Neural crest cell (in vitro differentiated cells): ENCODE measurements at places on chromosomes 7 and 10.
A peak's percentile ranks its signal among the peaks of the same experiment; 100 is the strongest.

DNA sequence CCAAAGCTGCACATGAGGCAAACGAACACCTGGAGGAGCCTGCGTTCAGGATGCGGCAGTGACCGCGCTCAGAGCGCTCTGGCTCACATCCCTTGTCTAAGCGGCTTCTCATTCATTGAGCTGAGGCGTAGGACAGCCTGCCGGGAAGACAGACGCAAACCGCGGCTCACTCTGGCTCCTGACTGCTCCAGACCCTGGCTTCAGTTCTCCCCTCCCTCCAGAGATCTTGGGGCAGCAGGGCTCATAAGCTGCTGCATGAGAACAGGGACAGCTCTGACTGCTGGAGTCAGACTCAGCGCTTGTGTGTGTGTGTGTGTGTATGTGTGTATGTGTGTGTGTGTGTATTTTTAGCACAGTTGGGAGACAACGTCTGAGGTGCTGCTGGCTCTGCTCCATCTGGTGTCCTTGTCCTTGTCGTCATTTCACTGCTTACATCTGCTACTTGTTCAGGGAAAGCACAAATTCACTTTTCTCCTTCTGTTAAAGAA, 15.8 kb upstream of the LYZL2 start:
- H3K27ac ChIP-seq: no peak overlapping the region
- no peak for DNase-seq
- peaks cover 16% of the 10 kb centered on the region for H3K27me3 ChIP-seq

GRCh38 chr10:71211053-71211452, 1.3 kb upstream of the UNC5B start:
- no peaks in the 10 kb centered on the region for H3K36me3 ChIP-seq
- H3K4me3 ChIP-seq: peak overlapping the region; percentile 49
- DNase-seq: no peak
- peaks cover 83% of the 10 kb centered on the region for H3K27me3 ChIP-seq

GRCh38 chr10:14451341-14451740, 120.6 kb upstream of the FRMD4A start:
- no peaks in the 10 kb centered on the region for H3K36me3 ChIP-seq
- DNase-seq: no peak
- no peaks in the 10 kb centered on the region for H3K27me3 ChIP-seq
- H3K27ac ChIP-seq: no peak overlapping the region
- H3K4me1 ChIP-seq: peaks cover 13% of the 10 kb centered on the region

DNA sequence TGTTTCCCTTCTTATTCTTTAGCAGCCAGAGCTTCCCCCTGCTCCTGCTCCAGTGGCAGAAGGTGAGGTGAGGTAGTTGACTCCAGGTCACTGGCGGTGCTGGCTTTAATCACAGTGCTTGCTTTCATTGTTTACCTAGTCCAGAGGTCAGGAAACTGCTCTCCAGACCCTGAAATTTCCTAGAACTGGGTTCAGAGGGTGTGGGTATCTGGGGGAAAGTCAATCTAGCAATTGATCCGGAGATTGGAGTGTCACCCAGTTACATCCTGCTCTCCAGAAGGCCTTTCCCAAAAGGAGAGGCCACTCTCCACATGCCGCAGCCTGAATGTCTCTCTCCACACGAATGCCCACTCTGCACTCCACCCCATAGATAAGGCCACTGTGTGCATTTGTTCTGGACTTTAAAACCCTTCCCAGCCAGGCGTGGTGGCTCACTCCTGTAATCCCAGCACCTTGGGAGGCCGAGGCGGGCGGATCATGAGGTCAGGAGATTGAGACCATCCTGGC, 2.1 kb upstream of the MBL2 start:
- H3K4me1 ChIP-seq: no peaks in the 10 kb centered on the region
- no peak overlapping the region for H3K27ac ChIP-seq
- DNase-seq: no peak
- no peak overlapping the region for H3K4me3 ChIP-seq

DNA sequence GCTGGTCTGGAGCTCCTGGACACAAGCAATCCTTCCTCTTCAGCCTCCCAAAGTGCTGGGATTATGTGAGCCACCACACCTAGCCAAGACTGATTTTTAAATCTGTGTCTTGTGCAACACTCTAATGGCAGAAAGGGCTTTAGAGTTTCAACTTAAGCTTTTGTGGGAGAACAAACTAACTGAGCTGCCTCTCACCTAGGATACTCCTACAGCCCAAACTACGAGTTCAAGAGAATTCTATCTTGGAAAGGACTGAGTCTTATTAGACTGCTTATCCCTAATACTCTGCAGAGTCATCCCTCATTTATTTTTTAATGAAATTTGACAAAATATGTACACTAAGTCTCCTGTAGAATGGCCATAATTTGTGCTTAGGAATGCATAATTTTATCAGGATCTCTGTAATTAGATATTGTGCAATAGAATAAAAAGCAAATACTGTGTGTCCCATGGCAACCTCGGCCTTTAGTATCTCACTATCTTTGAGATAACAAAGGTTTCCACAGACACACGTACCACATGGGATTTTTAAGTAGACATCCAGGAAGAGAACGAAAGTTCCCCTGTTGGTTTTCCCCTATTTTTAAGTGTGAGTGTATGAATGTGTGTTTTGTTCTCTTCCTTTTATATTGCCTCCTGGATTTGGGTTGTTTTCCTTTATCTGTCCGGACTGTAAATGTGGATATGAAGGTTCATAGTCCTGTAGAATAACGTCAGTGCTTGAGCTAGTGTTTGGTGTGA, 199.4 kb upstream of the TCF7L2 start:
- no peak for DNase-seq
- H3K27ac ChIP-seq: no peak overlapping the region
- no peaks in the 10 kb centered on the region for H3K27me3 ChIP-seq
- peaks cover 18% of the 10 kb centered on the region for H3K4me1 ChIP-seq
- H3K36me3 ChIP-seq: peaks cover 2% of the 10 kb centered on the region

GRCh38 chr10:112848228-112848627, 101.8 kb upstream of the TCF7L2 start:
- H3K4me1 ChIP-seq: peaks cover under 1% of the 10 kb centered on the region
- no peak overlapping the region for H3K27ac ChIP-seq

GRCh38 chr7:129394982-129395914, 39.0 kb upstream of the STRIP2 start:
- no peak for DNase-seq
- H3K4me3 ChIP-seq: no peak overlapping the region
- no peaks in the 10 kb centered on the region for H3K27me3 ChIP-seq
- peaks cover 5% of the 10 kb centered on the region for H3K36me3 ChIP-seq
- H3K4me1 ChIP-seq: no peaks in the 10 kb centered on the region
- no peak overlapping the region for H3K27ac ChIP-seq

- H3K27ac ChIP-seq: no peak overlapping the region
- no peak overlapping the region for H3K4me3 ChIP-seq
- no peak for DNase-seq
- H3K36me3 ChIP-seq: no peaks in the 10 kb centered on the region
- H3K4me1 ChIP-seq: peaks cover 51% of the 10 kb centered on the region
Measured at GRCh38 chr10:95475827-95476468, 85.2 kb downstream of the SORBS1 start.

GRCh38 chr7:99833289-99833877, 5.6 kb downstream of the CYP3A43 start:
- H3K4me3 ChIP-seq: no peak overlapping the region
- H3K27me3 ChIP-seq: peaks cover 15% of the 10 kb centered on the region
- no peak for DNase-seq
- no peaks in the 10 kb centered on the region for H3K4me1 ChIP-seq

DNA sequence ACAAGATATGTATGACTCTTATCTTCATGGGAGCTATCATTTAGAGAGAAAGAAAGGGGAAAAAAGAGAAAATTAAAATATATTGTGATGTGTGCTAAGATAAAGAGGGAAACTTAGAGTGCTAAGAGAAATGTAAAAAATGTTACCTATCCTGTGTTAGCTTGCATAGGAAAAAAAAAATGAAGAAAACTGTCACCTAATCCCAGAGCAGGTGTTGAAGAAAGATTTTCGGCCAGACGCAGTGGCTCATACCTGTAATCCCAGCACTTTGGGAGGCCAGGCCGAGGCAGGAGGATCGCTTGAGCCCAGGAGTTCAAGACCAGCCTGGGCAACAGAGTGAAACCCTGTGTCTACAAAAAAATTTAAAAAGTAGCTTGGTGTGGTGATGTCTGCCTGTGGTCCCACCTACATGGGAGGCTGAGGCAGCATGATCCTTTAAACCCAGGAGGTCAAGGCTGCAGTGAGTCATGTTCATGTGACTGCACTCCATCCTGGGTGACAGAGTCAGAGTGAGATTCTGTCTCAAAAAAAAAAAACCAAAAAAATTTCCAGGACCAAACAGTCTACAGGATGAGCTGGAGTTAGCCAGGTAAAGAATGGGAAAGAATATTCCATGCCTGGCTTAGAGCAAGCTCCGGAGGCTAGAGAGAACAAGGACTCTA, 2.4 kb upstream of the MKLN1 start:
- H3K36me3 ChIP-seq: peaks cover 2% of the 10 kb centered on the region
- H3K4me3 ChIP-seq: peak overlapping the region; percentile 70
- no peak for DNase-seq
- no peaks in the 10 kb centered on the region for H3K27me3 ChIP-seq
- peaks cover 34% of the 10 kb centered on the region for H3K4me1 ChIP-seq

GRCh38 chr7:137146552-137147337, 196.8 kb downstream of the PTN start:
- DNase-seq: no peak
- no peaks in the 10 kb centered on the region for H3K36me3 ChIP-seq
- H3K27me3 ChIP-seq: no peaks in the 10 kb centered on the region
- no peak overlapping the region for H3K4me3 ChIP-seq
- no peaks in the 10 kb centered on the region for H3K4me1 ChIP-seq
- no peak overlapping the region for H3K27ac ChIP-seq

GRCh38 chr10:110181911-110182310, 25.5 kb upstream of the MXI1 start:
- no peaks in the 10 kb centered on the region for H3K36me3 ChIP-seq
- no peak overlapping the region for H3K27ac ChIP-seq
- no peak for DNase-seq
- H3K27me3 ChIP-seq: no peaks in the 10 kb centered on the region
- H3K4me3 ChIP-seq: no peak overlapping the region

DNA sequence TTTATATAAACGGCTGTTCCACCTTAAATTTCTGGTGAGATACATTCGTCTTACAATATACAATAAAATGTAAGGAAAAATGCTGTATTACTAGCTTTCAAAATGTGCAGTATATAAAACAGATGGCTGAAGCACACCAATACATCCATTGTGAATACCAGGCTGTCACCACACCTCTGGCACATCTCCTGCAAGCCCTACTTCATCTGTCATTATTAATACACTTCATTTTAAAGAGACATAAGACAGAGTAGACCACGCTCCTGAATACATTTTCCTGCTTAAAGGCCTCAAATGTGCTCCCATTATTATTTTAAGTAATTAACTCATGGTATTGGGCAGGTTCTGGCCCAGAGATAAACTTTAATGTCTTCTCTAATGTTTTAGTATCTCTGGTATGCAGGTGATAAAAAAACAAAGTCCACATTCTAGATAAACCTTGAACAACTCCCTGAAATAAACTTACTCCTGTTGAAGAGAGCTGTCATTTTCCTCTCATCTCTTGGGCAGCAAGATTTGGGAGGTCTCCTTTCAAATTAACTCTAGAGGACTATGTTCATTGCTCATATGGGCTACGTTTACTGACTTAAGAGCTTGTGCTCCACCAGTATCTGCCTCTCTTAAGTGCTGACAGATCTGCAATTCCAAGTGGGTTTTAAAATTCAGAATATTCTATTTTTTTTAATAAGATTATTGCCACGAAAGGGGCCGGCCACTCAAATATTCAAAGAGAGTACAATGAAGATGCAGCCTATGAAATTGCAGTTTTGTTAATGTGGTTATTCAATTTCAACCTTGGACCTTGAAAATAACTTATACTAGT, 396.5 kb upstream of the SEMA3D start:
- no peak overlapping the region for H3K4me3 ChIP-seq
- no peaks in the 10 kb centered on the region for H3K4me1 ChIP-seq
- H3K27ac ChIP-seq: no peak overlapping the region
- no peaks in the 10 kb centered on the region for H3K36me3 ChIP-seq
- no peaks in the 10 kb centered on the region for H3K27me3 ChIP-seq

GRCh38 chr10:90858461-90858968, 676 bp upstream of the HTR7 start:
- peak overlapping the region; percentile 92 for H3K4me3 ChIP-seq
- DNase-seq: no peak
- peaks cover 91% of the 10 kb centered on the region for H3K27me3 ChIP-seq
- peaks cover 7% of the 10 kb centered on the region for H3K4me1 ChIP-seq
- no peaks in the 10 kb centered on the region for H3K36me3 ChIP-seq

GRCh38 chr7:46208635-46209525, 287.8 kb upstream of the IGFBP3 start:
- no peak overlapping the region for H3K4me3 ChIP-seq
- no peaks in the 10 kb centered on the region for H3K36me3 ChIP-seq
- H3K27me3 ChIP-seq: no peaks in the 10 kb centered on the region
- peaks cover 21% of the 10 kb centered on the region for H3K4me1 ChIP-seq
- DNase-seq: no peak

- peak; percentile 28 for DNase-seq
- peaks cover 52% of the 10 kb centered on the region for H3K4me1 ChIP-seq
- H3K36me3 ChIP-seq: no peaks in the 10 kb centered on the region
- H3K27me3 ChIP-seq: no peaks in the 10 kb centered on the region
Measured at GRCh38 chr10:78742730-78743615, 325.8 kb upstream of the ZMIZ1 start.

DNA sequence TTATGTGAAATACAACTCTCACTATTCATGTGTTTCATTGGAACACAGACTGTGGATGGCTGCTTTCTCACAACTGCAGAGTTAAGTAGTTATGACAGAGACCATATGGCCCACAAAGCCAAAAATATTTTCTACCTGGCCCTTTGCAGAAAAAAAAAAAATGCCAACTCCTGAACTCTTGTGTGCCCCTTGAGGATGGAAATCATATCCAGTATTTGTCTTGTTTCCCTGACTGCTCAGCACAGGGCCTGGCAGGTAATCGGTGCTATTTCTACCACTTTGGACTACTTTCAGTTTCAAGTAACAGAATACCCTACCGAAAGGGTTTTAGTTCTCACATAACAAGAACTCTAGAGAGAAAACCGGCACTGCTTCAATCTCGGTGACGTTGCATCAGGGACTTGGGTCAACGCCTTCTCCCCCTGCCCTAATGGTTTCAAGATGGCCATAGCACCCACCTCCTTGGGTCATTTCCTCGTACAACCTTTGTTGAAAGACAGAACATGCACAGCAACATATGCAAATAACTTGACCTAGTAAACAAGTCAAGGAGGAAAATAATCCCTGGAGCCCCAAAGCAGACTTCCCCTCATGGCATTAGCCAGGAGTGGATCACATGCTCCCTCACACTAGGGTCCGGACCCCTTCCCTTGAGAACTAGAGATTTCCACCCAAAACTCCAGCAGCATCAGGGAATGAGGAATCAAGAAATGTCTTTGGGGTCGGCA, 11.8 kb upstream of the GPNMB start:
- no peak overlapping the region for H3K27ac ChIP-seq
- no peaks in the 10 kb centered on the region for H3K27me3 ChIP-seq
- H3K4me1 ChIP-seq: peaks cover 14% of the 10 kb centered on the region

GRCh38 chr7:33250421-33250871, 121.1 kb downstream of the BBS9 start:
- no peak overlapping the region for H3K27ac ChIP-seq
- H3K36me3 ChIP-seq: no peaks in the 10 kb centered on the region
- no peaks in the 10 kb centered on the region for H3K27me3 ChIP-seq
- no peak overlapping the region for H3K4me3 ChIP-seq
- no peak for DNase-seq
